ENCODE measurements at places on chromosomes 6 and 20. TPM values are rescaled to one million over a fixed set of nuclear protein-coding genes. Genes with fewer than 3 reads are reported as not detected.

DNA sequence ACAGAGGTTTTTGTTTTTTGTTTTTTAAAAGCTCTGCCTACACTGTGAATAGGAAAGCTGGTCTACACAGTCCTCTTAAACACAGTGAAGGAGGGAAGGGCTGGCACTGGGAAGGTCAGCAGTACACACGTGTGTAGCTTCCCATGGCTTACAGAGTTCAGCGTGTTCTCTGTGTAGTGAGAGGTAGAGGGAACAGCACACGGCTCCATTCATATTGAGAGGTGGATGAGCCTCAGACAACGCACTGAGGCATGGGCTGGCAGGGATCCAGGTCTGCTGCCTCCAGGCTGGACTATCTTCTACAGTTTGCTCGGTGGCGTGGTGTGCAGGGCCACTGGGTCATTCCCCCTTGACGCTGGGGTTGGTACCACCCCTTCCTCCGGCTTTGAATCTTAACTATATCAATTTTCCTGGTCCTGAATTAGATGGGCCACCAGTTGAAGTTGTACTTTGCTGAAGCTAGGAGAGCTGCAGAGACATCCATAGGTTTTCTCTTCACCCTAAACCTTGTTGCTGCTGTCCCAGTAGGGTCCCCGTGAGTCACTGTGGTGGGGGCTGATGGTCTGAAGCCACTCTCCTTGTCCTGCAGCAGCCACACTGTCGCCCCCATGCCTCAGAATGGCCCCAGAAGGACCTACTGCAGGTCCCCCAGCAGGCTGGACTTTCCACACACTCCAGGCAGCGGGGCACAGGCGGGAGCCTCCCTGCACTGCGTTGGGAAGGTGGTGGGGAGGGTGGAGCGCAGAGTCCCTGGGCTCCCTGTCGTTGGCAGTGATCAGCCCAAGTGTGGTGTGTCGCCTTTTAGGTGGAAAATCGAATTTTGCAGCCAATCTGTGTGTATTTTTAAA, 2.0 kb downstream of the ARFGAP1 start:
- DNase-seq = no peak

- peak; percentile 60 for DNase-seq
Observed at GRCh38 chr6:37122861-37123260, 47.1 kb upstream of the PIM1 start.

- DNase-seq = no peak
Observed at GRCh38 chr20:38935285-38935684, 9.1 kb downstream of the FAM83D start.

- DNase-seq = no peak
Observed at GRCh38 chr6:100426241-100426640, 38.5 kb downstream of the SIM1 start.

GRCh38 chr20:47327711-47328110, 28.8 kb downstream of the ZMYND8 start:
- DNase-seq = no peak

GRCh38 chr6:45132059-45132458, 196.1 kb upstream of the RUNX2 start:
- peak; percentile 9 for DNase-seq

Gene RPS6KA2
- total RNA-seq = 6.7 TPM

Gene PHF3
- 60.5 TPM for total RNA-seq

Gene GNRH2
- not detected for total RNA-seq

Gene EPHA7
- 0.06 TPM for total RNA-seq

Gene NRN1
- total RNA-seq = 38.3 TPM

Gene MYCT1
- total RNA-seq = 0.06 TPM

Measured in Daoy (cell line).